ENCODE measurements at places on chromosomes 5 and 9.

DNA sequence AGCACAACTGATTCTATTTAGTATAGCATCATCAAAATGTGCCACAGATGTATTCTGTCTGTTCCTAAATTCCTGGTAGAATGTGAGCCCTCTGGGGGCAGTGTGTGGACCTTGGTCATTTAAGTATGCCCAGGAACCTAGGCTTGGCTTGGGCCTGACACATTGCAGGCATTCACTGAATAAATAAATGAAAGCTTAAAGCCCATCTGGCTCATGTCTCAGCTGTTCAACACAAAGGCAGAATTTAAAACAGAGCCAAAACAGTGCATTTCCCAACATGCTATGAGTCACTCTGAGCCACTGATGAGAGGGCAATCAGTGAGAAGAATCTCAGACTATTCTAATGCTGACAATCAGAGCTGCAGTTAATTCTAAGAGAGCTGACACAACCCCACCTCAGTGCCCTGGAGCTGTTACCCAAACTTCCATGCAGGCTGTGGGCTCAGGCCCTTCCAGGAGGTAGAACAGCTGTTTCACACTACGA lies 8.1 kb downstream of the FAM193B start:
- DNase-seq = peak; percentile 65

GRCh38 chr9:113933671-113934070 lies 57.6 kb downstream of the ZNF618 start:
- DNase-seq = no peak

- no peak for DNase-seq
Observed at GRCh38 chr5:27402828-27403227, 364.4 kb upstream of the CDH9 start.

GRCh38 chr9:79610791-79611614 lies 39.2 kb downstream of the TLE4 start:
- DNase-seq = peak; percentile 46

DNA sequence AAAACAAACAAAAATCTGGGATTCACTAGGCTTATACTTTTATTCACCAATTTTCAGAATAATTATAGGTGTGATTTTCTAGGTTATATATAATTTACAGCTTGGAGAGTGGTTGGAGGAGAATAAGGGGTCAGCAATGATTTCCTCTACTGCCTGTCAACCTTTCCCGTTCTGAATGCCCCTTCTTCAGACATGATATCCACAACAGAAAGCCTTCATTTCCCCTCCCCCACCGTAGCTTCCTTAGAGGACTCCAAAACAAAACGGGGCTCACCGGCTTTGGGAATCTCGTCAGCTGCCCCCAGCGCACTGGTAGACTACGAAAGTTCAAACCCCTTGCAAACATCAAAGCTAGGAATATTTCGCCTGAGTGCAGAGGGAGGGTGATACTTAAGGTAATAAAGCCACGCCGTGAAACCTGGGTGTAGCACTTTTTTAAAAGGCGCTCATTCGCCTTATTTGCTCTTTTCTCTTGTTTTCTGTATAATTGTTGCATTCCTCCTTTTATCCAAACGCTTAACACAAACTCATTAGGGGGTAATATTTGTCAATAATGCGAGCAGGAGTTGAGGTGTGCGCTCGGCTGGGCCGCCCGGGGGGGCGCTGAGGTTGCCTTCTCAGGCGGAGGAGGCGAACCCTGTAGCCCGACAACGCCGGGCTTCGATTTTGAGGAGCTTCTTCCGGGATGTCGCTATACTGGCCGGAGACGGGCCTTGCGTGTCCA lies 2.4 kb downstream of the OTP start:
- no peak for DNase-seq

GRCh38 chr5:133285583-133286021 lies 233.8 kb downstream of the HSPA4 start:
- no peak for DNase-seq

DNA sequence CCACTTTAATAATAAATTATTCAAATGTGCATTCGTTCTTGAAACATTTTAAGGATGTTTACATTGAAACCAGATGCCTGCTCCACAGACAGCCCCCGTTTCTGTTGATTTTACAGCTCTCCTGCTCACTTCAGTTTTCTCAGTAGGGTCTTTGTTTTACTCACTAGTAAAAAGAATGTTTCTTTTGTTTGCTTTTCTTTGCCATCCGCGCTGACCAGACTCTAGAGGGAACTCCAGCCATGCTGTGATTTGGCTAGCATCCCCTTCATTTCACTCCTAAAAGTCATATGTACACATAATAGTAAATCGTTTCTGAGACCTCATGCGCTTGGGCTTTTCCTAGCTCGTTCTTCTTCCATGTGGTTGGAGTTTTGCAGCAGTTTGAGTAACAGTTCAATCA lies 28.7 kb upstream of the PALM2AKAP2 start:
- no peak for DNase-seq

GRCh38 chr9:3367185-3367584 lies 158.6 kb downstream of the RFX3 start:
- DNase-seq = no peak

- no peak for DNase-seq
Observed at GRCh38 chr5:78821536-78822021, 163.5 kb downstream of the ARSB start.

- DNase-seq = no peak
Observed at GRCh38 chr5:114726131-114726530, 364.3 kb downstream of the KCNN2 start.

- no peak for DNase-seq
Observed at GRCh38 chr5:127008300-127008975, 21.9 kb downstream of the MARCHF3 start.

DNA sequence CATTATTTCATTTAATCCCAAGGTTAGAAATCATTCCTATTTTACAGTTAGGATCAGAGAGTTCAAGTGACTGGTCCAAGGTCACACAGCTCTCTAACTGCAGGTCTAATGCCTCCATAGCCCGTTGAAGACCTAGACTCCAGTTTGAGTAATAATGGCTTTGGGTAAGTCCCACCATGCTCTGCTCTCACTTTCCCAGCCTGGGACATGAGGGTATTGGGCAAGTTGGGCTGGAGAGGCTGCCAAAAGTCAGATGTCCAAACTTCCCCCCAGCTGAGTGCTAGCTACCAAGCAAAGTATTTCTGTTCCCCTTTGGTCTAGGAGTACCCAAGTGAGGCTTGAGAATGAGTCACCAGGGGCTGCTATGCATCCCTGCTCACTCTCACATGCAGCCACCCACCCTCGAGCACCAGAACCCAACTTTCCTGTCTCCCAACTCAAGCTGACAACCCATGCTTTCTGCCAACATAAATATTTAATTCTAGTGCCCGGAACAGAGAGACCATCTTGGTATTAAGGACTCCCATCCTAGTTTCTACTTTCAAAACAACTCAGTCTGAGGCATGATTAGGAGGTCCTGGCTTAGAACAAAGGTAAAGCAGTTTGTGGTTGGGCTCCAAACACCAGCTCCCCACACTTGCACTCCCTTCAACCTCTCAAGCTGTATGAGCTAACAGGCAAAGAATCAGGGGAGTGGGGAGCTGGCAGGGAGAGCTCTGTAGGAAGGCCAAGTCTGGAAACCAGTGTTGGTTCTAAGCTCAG lies 236.5 kb upstream of the TRIM32 start:
- DNase-seq = no peak

- no peak for DNase-seq
Observed at GRCh38 chr9:87336407-87336806, 161.3 kb upstream of the DAPK1 start.

DNA sequence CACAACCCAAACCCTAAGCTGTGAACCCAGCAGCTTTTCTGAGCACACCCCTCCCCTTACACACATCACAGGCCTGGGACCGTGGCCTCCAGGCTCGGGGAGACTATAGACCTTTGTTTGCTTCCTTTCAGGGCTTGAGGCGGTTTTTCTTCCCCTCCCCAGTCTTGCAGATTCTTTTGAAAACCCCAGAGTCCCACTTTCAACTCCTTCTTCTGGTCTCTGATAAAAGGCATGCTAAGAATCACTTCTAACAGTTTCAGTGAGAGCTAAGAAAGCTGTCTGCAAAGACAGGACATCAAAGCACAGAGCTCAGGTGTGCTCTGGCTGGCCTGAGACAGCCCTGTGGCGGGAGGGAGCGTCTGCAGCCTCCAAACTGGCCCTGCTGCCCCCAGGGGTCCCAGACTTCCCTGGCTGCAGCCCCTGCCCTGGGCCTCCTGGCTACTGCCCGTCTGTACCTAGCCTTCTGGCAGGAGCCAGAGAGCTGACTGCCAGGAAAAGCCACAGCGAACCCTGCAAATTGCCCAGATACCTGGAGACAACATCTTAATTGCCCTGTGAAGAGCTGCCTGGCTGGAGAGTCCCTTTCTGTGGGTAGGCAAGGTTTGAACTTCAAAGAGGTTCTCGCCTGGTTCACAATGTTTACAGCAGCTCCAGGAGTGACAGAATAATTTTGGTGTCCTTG lies 138.9 kb downstream of the GADD45G start:
- no peak for DNase-seq

GRCh38 chr9:120928483-120929228 lies 2.1 kb upstream of the TRAF1 start:
- peak; percentile 37 for DNase-seq

DNA sequence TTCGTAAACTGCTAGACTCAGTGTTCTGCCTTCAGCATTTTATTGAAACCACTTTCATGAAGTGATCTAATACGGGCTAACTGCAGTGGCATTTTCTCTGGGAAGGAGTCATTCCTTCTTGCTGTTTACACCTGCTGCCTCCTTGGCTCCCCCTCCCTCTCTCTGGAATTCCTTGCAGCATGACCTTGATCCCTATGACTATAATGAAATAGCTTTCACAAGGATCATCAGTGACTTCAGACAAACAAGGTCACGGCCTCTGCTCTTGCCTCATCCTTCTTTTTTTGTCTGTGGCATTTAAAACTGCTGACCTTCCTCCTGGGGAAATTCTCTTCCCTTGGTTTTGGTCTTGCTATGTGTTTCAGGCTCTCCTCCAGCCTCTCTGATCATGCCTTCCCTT lies 90.2 kb downstream of the ZNF462 start:
- no peak for DNase-seq

DNA sequence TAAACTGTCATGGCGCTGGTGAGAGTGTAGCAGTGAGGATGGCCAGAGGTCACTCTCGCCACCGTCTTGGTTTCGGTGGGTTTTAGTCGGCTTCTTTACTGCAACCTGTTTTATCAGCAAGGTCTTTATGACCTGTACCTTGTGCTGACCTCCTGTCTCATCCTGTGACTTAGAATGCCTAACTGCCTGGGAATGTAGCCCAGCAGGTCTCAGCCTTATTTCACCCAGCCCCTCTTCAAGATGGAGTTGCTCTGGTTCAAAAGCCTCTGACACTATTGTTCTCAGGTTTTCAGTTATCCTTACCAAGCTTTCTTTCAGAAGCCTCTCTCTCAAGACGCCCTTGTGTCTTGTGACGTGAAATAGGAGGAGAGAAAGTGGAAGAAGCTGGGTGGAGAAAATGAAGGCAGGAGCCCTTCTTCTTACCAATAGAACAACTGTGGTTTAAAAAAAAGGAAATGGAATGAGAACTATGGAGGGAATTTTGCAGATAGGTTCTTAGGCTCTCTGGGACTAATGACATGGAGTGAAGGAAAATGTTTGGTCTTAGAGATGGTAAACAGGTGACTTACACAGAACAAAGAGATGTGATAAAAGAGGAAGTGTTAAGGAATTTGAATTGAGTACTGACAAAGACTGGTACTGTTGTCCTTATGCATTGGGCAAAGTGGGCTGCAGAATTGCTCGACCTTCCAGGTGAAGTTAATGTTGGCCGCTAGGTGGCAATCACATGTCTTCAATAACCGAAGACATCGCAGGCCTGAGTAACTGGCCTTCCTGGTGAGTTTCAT lies 133.3 kb upstream of the RAI14 start:
- DNase-seq = peak; percentile 51

DNA sequence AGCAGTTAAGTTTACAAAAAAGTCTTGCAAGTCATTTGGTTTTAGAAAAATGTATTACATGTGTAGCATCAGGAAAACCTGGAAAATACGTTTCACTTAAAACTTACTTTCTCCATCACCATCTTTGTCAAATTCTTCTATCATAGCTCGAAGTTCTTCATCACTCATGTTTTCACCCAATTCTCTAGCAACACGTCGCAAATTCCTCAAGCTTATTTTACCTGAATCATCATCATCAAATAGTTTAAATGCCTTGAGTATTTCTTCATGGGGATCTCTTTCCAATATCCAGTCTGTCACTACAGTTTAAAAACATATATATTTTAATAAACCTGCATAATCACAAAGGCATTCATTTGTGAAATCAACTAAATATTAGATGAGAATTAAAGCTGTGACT lies 10.3 kb downstream of the CETN3 start:
- no peak for DNase-seq

GRCh38 chr5:177421062-177421798 lies 5.2 kb upstream of the GRK6 start:
- no peak for DNase-seq

GRCh38 chr9:17614250-17614649 lies 35.4 kb downstream of the SH3GL2 start:
- no peak for DNase-seq

GRCh38 chr9:70553707-70554673 lies 139.5 kb upstream of the KLF9 start:
- no peak for DNase-seq

GRCh38 chr5:3622961-3623360 lies 27.3 kb downstream of the IRX1 start:
- no peak for DNase-seq

GRCh38 chr9:129898185-129898584 lies 62.9 kb downstream of the USP20 start:
- DNase-seq = no peak

- no peak for DNase-seq
Observed at GRCh38 chr9:5893591-5894236, 3.0 kb downstream of the MLANA start.

DNA sequence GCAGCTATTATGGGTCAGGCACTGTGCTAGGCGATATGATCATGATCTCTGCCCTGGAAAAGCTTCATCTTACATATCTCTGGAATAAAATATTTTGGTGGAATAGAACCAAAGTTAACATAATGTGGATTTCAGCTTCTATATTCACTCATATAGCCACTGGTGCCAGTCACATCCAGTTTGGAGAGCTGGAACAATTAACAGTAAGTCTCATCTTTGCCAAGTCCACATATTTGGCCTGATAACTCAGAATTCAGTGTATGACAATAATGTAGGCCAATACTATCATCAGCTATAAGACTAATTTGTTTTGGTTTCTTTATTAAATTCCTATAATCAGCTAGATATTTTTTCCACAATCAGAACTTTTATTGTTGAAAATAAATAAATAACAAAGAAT lies 5.9 kb upstream of the FAM13B start:
- no peak for DNase-seq

GRCh38 chr5:76854644-76855043 lies 4.8 kb downstream of the S100Z start:
- DNase-seq = no peak

GRCh38 chr5:177309351-177310191 lies 2.1 kb downstream of the MXD3 start:
- peak; percentile 74 for DNase-seq

- no peak for DNase-seq
Observed at GRCh38 chr5:179147991-179148702, 88.0 kb downstream of the ZNF354C start.
